ENCODE measurements at places on chromosomes 1 and 21.
A peak's percentile ranks its signal among the peaks of the same experiment; 100 is the strongest.

- peak; percentile 23 for DNase-seq
Observed at GRCh38 chr1:105608713-105609112, 1447.8 kb upstream of the PRMT6 start.

DNA sequence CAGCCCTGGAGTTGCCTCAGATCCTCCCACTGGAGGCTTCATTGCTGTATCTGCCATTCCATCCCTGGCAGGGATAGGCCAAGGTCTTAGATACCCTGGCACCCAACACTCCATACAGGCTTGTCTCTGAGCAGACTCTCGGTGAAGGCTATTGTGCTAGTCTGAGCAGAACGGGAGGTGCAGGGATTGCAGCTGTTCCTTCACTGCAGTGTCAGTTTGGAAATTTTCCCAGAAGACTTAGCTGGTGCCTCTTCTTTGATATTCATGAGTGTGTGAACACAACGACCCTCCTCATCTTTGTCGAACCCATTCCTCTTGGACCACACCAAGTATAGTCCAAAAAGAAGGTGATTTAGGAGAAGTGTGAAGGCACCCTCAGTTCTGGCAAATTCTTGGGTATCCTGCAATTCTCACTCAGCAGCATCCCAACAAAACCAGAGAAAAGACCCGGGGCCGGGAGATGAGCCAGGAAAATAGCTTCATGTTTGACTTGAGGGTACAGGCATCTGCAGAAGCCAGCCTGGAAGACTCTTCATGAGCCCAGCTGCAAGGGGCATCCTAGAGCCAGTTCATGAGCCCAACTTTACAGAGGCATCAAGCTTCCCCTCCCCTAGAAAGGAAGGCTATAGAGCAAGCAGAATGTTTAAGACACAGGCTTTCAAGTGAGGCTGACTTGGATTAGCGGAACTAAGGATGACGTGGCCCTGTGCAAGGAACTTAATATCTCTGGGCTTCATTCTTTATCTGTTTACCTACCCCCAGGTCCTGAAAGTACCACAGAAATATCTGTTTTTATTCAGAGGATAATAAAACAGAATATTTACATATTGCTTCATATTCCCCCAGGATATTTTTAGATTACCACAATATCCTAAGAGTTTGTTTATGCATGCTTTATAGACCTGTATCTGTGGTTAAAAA is 38.8 kb upstream of the HAO2 start:
- no peak for DNase-seq

DNA sequence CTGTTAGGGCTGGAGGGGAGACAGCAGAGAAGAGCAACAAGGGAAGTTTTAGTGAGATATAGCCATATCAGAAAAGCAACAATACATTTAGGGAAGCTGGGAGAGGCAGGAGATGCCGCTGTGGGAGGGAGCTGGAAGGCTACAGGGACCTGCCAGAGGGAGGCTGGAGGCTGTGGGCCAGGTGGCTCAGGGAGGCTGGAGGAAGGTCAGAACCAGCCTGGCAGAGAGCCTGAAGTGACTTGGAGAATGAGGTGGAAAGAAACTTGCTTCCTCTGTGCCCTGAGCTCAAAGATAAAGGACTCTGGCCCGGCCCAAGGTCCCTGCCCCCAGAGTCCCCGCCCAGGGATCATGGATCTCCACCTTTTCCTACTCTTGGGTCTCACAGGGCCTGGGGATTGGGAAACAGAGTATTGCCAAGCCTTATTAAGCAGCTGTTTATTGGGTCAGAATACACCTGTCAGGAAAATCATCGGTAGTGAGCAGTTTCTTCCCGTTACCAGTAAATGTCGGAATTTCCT is 85.9 kb downstream of the KIF26B start:
- no peak for DNase-seq

- no peak for DNase-seq
Observed at GRCh38 chr1:95548211-95548610, 314.2 kb downstream of the RWDD3 start.

DNA sequence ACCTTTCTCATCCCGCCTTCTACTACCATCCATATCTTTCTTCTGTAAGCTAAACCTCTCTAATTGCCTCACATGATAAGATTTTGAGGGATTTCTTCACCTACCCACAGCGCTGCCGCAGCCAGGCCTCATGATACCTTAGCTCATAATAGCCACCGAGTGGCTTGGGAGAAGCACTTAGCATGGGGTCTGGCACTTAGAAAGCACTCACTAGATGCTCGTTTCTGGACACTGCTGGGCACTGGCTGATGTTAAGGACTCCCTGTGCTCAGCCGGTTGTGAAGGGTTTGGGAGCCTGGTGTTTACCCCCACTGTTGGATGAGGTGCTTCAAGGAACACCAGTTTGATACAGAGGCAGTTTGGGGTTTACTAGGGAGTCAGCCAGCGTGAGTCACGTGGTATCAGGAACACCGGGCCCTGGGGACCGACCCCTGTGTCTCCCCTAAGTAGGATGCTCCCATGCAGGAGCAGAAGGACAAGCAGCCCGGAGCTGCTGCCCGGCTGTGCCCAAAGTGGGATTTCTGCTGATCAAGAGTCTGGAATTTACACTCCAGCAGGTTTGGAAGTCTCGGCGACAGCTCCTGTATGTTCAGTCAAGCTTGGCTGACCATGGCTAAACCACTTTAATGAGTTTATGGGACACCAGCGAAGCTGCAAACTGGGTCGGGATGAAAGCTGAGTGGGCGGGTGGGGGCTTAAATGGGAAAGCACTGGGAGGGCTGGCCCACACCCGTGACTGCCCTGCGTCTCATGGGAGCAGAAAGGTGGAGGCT is 63.3 kb downstream of the GALNT2 start:
- DNase-seq = no peak

- DNase-seq = no peak
Observed at GRCh38 chr21:34974162-34974981, 74.7 kb downstream of the RUNX1 start.

GRCh38 chr1:101704895-101705294 is 291.8 kb downstream of the OLFM3 start:
- no peak for DNase-seq

DNA sequence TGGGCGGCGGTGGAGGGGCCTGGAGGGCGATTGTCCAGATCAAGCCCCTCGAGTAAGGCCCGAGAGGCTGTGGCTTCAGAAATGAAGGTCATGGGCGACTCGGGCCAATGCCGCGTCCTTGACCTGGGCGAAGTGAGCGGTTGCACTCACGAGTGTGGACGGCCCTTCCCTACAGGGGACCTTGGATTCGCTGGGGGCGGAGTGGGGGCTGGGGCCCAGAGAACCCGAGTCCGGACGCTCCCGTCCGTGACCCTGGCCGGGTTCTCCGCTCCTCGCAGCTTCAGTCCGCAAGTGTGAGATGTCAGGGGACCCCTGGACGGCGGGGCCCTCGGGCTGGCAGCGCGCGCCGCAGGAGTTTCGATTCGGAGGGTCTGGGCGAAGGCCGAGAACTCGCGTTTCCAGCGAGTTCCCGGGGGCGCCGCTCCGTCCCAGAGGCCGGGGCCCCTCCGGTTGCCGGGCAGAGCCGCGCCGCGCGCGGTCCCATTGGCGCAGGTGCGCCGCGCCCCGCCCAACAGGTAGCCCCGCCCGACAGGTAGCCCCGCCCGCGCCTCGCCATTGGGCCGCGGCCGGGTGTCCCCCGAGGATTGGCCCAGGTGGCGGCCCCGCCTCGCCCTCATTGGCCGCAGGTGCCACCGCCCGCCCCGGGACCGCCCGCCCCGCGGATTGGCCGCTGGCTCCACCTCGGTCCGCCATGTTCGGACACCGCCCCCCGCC is at the start of gene PRKCZ:
Gene PRKCZ, plus strand, starts transcription at position 694 of the 714 bp plus-strand sequence. CDS start 220 bp downstream, outside the sequence.
- no peak for DNase-seq

DNA sequence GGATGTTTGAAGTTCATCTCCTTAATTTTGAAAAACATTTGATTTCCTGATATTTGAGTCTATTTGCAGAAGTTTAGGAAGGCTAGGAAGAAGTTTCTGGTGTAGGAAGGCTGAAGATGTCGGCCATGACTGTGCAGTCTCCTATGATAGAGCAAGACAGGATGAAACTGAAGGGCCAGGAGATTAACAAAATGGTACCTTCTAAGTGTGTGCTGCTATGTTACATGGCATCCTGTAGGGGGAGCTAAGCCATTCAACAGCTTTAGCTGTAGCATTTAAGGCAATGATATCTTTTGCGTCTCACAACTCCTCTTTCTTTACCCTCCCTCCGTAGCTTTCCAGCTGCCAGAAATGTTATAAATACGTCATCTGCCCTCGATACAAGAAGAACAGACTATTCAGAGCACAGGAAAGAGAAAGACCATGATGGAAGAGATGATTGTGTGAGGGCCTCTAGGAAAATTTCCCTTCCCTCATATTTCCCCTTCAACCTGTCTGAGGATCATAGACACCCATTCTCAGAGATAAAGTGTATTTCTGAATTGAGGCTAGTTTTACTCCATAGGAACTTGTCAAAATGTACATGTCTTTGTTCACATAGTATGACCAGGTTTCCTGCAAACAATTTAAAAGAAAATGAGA is 61.1 kb downstream of the XCL1 start:
- no peak for DNase-seq

DNA sequence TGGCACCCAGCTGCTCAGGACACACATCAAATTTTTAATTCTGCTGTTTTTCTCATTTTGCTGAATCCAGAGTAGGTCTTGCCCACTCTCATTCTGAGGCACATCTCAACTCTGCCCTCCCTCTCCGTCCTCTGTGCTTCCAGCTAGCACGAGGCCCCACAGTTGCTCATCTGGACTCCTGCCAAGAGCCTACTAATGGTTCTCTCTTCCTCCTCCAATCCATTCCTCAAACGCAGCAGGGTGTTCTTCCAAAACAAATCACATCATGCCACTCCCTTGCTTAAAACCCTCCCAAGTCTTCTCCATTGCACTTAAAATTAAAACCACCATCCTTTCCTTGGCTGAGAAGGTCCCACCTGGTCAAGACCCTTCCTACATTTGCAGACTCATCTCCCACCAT is 49.8 kb upstream of the SCAF4 start:
- DNase-seq = peak; percentile 83

GRCh38 chr1:20376880-20377494 is 86.3 kb downstream of the VWA5B1 start:
- peak; percentile 39 for DNase-seq

DNA sequence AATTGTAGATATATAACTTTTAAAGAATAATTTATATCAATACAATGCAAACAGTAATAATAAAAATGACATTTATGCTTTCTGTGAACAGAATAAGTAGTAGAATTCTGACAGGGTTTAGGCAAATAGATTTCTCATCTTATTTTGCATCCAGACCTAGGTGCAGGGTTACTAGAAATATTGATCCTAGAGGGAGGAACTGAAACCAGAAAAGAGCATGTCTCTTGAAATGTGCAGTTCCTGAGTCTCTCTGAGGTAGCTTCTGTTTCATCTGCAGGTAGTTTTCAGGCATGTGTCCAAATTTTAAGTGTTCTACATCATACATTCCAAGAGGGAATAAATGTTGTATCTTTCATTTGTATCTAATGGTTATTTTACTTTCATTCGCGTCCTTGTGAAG is 631.9 kb upstream of the ADGRL4 start:
- DNase-seq = no peak

DNA sequence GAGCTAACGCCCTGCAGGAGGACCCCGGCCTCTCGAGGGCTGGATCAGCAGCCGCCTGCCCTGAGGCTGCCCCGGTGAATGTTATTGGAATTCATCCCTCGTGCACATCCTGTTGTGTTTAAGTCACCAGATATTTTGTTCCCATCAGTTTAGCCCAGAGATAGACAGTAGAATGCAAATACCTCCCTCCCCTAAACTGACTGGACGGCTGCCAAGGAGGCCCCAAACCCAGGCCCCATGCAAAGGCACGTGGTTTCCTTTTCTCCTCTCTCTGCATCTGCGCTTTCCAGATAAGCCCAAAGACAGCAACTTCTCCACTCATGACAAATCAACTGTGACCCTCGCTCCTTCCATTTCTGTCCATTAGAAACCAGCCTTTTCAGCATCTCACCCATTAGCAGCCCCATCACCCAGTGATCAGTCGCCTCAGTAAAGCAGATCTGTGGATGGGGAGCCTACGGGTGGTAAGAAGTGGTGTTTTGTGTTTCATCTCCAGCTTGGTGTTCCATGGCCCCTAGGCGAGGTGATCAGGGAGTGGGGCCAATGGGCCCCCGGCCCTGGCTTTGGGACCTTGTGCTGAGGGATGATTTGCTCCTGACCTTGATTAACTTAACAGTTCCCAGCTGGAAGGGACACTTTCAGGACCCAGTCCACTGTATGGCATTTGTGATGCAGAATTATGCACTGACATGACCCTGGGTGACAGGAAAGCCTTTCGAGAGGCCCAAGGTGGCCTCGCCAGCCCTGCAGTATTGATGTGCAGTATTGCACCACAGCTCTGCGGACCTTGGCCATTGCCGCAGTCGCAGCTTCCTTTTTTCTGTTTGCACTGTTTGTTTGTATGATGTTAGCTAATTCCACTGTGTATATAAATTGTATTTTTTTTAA is 5.2 kb downstream of the NPPA start:
- no peak for DNase-seq

DNA sequence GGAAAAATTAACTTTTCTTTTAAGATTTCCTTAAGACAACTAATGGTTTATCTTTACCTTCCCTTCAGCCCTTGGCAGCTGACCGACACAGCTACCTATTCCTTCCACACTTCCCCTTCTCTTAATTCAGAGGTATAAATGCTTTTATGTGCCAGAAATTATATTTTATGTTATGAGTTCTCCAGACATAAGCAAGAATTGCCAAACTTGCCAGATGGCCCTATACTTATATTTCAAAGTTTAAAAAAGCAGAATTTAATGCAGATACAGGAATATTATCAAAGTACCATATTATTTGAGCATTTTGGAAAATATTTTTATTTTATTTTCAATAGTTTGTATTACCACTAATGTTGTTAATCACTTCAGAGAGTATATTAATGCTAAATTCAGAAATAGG is 445.0 kb downstream of the PTBP2 start:
- no peak for DNase-seq

GRCh38 chr1:108575375-108575774 is 15.5 kb downstream of the EEIG2 start:
- no peak for DNase-seq

Data from foreskin fibroblast (primary cell).